CD4-positive, alpha-beta memory T cell (primary cell): ENCODE measurements at places on chromosomes 5 and 9. TPM values are rescaled to one million over a fixed set of nuclear protein-coding genes. Genes with fewer than 3 reads are reported as not detected.
A peak's percentile ranks its signal among the peaks of the same experiment; 100 is the strongest.

ANKRD20A1 gene
- 2.7 TPM for total RNA-seq

DNA sequence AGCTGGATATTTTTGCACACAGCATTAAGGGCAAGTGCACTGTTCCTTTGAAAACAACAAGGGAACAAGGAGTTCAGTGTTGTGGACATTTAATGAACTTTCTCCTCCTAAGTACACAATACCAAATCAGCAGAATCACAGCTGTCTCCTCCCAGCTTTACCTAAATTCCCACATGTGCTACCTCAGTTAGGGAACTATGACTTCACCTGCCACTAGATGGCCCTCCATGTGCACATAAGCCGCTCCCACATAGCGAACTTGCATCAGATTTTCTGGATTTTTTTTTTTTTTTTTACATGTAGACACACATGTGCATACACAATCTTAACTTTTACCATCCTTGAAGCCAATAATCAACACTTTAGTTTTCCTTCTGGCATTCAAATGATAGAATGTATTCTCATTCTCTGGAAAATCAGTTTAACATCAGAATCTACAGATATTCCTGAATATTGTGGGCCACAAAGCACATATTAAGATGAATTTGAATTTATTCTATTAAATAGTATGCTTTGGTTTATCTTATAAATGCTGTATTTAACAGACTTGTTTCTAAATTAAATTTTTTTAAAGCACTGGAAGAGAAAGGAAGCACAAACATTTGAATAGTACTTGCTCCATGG is 123.6 kb downstream of the PALM2AKAP2 start:
- no peaks in the 10 kb centered on the region for H3K36me3 ChIP-seq
- no peaks in the 10 kb centered on the region for H3K27me3 ChIP-seq
- H3K27ac ChIP-seq = no peak overlapping the region
- DNase-seq = peak; percentile 65
- no peak overlapping the region for H3K4me3 ChIP-seq

DNA sequence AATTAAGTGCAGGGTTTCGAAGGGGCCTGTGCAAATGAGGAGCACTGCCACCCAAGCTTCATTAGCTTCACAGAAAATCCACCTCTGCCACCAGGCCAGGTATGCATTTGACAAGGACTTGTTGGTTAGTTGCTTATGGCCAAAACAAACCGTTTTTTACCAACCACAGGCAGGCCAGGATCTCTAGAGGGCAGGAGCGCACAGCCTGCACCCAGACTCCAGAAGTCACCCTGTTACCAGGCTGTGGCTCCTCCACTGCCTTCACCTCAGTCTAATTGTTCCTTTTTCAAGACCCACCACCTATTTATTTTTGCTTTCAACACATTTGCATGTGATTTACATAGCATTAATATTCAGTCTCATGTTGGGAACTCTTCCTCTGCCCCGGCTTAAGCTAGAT is 78.3 kb upstream of the HSPA9 start:
- H3K36me3 ChIP-seq = no peaks in the 10 kb centered on the region
- peaks cover 26% of the 10 kb centered on the region for H3K4me1 ChIP-seq
- H3K4me3 ChIP-seq = no peak overlapping the region
- H3K27me3 ChIP-seq = peaks cover 76% of the 10 kb centered on the region
- H3K27ac ChIP-seq = no peak overlapping the region
- DNase-seq = no peak

PAPPA gene
- not detected for total RNA-seq

DNA sequence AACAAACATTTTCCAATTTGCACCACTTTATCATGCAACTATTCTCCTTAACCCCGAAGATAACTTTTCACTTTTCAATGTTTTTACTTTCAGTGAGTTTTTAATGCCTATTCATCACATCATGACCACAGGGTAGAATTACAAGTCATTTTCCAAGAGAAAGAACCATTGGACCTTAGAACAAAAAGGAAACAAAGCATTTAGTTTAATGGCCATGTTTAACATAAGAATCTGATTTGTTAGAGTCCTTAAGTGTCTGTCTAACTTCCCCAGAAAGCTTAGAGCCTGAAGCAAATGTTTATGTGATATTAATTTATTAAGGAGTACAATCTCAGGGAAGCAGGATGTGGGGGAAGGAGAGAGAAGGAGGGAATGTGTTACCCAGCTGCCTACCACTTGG is 325.8 kb upstream of the RIOK2 start:
- H3K27me3 ChIP-seq = no peaks in the 10 kb centered on the region
- no peak for DNase-seq
- H3K27ac ChIP-seq = no peak overlapping the region
- no peaks in the 10 kb centered on the region for H3K4me1 ChIP-seq
- no peaks in the 10 kb centered on the region for H3K36me3 ChIP-seq

IL3 gene
- total RNA-seq = not detected

- H3K36me3 ChIP-seq = no peaks in the 10 kb centered on the region
- H3K27me3 ChIP-seq = no peaks in the 10 kb centered on the region
- no peak for DNase-seq
- H3K4me3 ChIP-seq = no peak overlapping the region
- peak overlapping the region; percentile 25 for H3K27ac ChIP-seq
Observed at GRCh38 chr5:102760815-102761214, 5.7 kb downstream of the PAM start.

DNA sequence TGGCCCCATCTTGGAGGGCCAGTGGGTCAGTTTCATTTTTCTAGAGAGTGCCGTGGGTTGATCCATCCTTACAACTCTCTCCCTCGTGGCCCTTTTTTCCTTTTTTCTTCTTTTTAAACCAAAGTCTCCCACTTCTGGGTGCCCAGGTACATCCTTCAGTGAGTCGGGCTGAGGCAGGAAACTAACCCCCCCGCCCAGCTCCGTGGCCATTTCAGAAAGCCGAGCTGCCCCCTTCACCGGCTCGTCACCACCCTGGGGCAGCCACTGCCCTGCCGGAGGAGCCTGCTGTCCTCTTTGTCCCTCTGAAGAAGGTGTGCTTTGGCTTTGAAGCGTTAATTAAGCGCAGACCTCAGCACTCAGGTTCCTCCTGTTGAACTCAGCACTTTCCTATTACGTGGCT is 5.2 kb downstream of the CFAP77 start:
- H3K36me3 ChIP-seq = no peaks in the 10 kb centered on the region
- no peak overlapping the region for H3K27ac ChIP-seq
- H3K4me1 ChIP-seq = peaks cover 20% of the 10 kb centered on the region
- H3K4me3 ChIP-seq = no peak overlapping the region

RANBP3L gene
- not detected for total RNA-seq

DNA sequence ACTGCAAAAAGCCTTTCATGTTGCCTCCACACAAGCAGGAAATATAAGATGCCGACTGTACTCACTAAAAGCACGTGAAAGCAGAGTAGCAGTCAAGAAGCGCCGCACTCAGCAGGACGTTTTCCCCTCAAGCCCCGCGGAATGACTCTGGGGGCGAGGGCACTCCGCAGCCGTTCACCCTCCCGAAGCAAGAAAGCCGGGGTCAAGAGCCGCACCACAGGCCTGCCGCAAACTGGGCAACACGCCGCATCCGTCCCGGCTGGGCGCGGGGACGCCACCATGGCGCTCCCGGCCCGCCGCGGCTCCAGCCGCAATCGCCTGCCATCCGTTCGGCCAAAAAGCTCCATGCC is 364 bp downstream of the RPS6 start:
- DNase-seq = no peak
- peaks cover 40% of the 10 kb centered on the region for H3K36me3 ChIP-seq
- H3K27me3 ChIP-seq = no peaks in the 10 kb centered on the region
- H3K4me1 ChIP-seq = peaks cover 36% of the 10 kb centered on the region
- H3K27ac ChIP-seq = peak overlapping the region; percentile 83

PLPP7 gene
- total RNA-seq = not detected

MARCOL gene
- not detected for total RNA-seq

DNA sequence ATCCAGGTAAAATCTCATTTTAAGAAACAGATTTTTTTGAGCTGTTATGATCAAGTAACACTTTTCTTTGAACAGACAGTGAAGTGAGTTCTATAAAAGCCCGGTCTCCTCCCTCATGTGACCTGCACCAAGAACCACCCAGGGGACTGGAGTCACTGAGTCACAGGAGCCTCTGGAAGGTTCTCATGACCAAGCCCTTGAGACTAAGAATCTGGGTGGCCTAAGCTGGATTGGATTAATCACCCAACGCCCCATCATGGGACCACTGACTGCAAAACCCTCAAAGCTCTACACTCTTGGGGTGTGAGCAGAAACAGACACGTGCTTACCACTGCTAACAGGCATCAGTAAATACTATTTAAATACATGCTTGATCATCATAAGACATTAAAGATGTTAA is 48.4 kb downstream of the SECISBP2 start:
- peaks cover 5% of the 10 kb centered on the region for H3K36me3 ChIP-seq
- DNase-seq = no peak
- H3K27ac ChIP-seq = no peak overlapping the region
- no peak overlapping the region for H3K4me3 ChIP-seq
- H3K27me3 ChIP-seq = no peaks in the 10 kb centered on the region

GRCh38 chr9:18610956-18611355 is 137.0 kb downstream of the ADAMTSL1 start:
- DNase-seq = no peak
- H3K27ac ChIP-seq = no peak overlapping the region
- H3K36me3 ChIP-seq = no peaks in the 10 kb centered on the region

- no peak overlapping the region for H3K27ac ChIP-seq
- no peak overlapping the region for H3K4me3 ChIP-seq
- H3K36me3 ChIP-seq = peaks cover 77% of the 10 kb centered on the region
- no peaks in the 10 kb centered on the region for H3K27me3 ChIP-seq
- H3K4me1 ChIP-seq = no peaks in the 10 kb centered on the region
Observed at GRCh38 chr5:150399524-150400211, 13.0 kb downstream of the CD74 start.

- H3K4me1 ChIP-seq = no peaks in the 10 kb centered on the region
- no peaks in the 10 kb centered on the region for H3K36me3 ChIP-seq
- no peak for DNase-seq
- no peak overlapping the region for H3K4me3 ChIP-seq
- no peaks in the 10 kb centered on the region for H3K27me3 ChIP-seq
- no peak overlapping the region for H3K27ac ChIP-seq
Observed at GRCh38 chr5:5781335-5781734, 358.9 kb downstream of the ICE1 start.

FRMD3 gene
- total RNA-seq = 1.1 TPM

GRCh38 chr9:128001779-128002298 is 21.1 kb upstream of the EEIG1 start:
- no peak for DNase-seq
- no peak overlapping the region for H3K27ac ChIP-seq
- no peaks in the 10 kb centered on the region for H3K36me3 ChIP-seq
- H3K4me1 ChIP-seq = peaks cover 37% of the 10 kb centered on the region

GRCh38 chr5:81721049-81721448 is 29.8 kb downstream of the SSBP2 start:
- no peak for DNase-seq
- H3K27ac ChIP-seq = no peak overlapping the region
- no peak overlapping the region for H3K4me3 ChIP-seq
- H3K36me3 ChIP-seq = no peaks in the 10 kb centered on the region
- H3K27me3 ChIP-seq = no peaks in the 10 kb centered on the region

DNA sequence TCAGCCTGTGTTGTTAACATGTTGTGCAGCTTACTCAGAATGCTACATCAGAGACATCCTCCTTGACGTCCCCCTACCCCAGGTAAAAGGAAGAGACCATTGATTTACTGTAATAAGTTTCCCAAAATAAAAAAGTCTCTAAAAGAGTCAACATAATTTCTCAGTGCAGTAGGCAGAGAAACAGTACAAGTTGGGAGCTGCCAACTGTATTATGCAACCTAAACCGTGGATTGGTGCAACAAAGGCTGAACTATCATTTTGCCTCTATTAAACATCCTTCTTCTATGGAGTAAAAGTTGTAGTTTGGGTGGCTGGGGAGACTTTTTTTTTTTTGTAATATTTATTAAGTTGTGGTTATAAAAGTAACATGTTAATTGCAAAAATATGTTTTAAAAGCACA is 208.0 kb downstream of the NR3C1 start:
- H3K4me3 ChIP-seq = no peak overlapping the region
- H3K27me3 ChIP-seq = no peaks in the 10 kb centered on the region
- no peaks in the 10 kb centered on the region for H3K4me1 ChIP-seq
- no peak for DNase-seq
- no peaks in the 10 kb centered on the region for H3K36me3 ChIP-seq
- no peak overlapping the region for H3K27ac ChIP-seq

PRDM9 gene
- total RNA-seq = not detected

DNA sequence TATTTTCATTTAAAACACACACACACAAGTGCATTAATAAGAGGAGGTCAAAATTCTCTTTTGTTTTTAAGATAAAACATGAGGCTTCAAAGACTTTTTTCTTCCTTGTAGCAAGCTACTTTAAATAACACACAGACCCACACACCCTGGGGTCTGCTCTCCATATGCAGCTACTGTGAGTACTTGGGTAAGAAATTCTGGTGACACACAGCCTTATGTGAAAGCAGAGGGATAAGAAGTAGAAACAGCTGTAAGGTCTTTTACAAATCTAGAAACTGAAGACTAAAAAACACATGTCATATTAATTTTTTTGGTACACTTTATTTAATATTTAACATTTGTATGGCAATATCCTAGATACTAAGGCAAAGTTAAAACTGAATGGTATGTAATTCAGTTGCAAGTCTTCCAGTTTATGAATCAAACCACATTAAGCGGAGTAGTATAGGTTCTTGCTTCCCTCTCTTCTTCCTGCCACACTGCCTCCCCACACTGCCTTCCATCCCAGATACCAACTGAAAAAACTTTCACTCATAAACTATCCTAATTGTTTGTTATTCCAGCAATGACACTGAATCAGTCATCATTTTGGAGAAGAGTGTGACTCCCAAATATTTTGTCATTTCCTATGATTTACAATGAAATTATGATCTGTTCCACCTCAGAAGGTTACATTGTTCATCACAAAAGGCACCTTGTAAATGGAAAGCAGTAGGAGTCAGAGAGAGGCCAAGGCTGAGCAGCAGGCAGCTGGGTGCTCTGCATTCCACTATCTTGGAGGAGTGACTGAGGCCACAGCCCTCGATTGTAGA is 92.0 kb downstream of the PLCXD3 start:
- no peak for DNase-seq
- no peaks in the 10 kb centered on the region for H3K4me1 ChIP-seq
- no peak overlapping the region for H3K4me3 ChIP-seq
- no peak overlapping the region for H3K27ac ChIP-seq
- H3K27me3 ChIP-seq = no peaks in the 10 kb centered on the region
- no peaks in the 10 kb centered on the region for H3K36me3 ChIP-seq

- H3K4me1 ChIP-seq = no peaks in the 10 kb centered on the region
- no peaks in the 10 kb centered on the region for H3K36me3 ChIP-seq
- H3K27ac ChIP-seq = no peak overlapping the region
Observed at GRCh38 chr9:124652615-124653393, 118.3 kb downstream of the NR6A1 start.

WDR38 gene
- not detected for total RNA-seq

SURF1 gene
- 54.3 TPM for total RNA-seq
